Lower lobe of right lung (tissue), 2 donors: ENCODE measurements at places on chromosomes 13 and 19.

GRCh38 chr13:79225487-79226232 lies 180.4 kb downstream of the RBM26 start:
- DNase-seq = no peak

GRCh38 chr13:46489586-46490023 lies 63.4 kb upstream of the LRCH1 start:
- no peak for DNase-seq

GRCh38 chr19:5349041-5349440 lies 8.4 kb upstream of the PTPRS start:
- no peak for DNase-seq

DNA sequence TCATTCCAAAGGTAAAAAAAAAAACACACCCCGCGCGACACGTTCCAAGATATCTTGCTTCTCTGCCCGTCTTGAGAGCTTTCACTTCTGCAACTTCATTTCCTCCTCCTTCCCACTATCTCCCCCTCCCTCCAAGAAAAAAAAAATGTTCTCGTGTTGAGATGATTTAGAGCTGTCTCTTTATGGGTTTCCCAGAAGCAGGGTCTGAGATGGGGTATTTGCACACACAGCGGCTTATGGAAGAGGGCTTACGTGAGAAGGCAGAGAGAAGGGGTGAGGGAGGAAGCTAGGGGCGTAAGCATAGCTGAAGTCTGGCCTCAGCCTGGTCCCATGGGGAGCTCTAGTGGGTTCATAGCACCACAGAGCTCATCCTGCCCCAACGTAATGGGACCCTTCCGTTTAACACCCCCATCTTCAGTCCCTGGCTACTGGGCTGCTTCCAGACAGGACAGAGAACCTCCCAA lies 31.3 kb upstream of the USE1 start:
- DNase-seq = no peak

GRCh38 chr19:3034656-3035541 lies 5.8 kb upstream of the TLE2 start:
- DNase-seq = peak; percentile 60

- DNase-seq = no peak
These were observed 292.1 kb downstream of the DNAJC15 start for GRCh38 chr13:43315522-43315921.

GRCh38 chr19:34881982-34882381 lies 44.7 kb upstream of the ZNF30 start:
- no peak for DNase-seq

DNA sequence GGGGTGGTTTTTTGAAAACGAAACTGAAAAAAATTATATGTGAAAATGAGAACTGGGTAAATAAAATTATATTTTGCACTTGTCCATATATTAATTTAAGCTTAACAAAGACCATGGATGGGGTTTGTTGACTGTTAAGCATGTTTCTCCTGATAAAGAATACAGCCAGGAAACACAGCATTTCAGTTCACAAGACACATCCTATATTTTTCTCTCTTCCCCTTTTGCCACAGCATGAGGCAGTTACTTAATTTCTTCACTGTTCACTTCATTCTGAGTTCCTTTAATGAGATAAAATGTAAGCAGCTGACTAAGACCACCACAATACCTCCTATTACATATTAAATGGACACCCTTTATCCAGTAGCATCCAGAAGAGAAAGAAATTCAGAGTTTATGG lies 64.0 kb downstream of the RXFP2 start:
- no peak for DNase-seq

- no peak for DNase-seq
These were observed 1052.0 kb downstream of the DIAPH3 start for GRCh38 chr13:59111751-59112171.

DNA sequence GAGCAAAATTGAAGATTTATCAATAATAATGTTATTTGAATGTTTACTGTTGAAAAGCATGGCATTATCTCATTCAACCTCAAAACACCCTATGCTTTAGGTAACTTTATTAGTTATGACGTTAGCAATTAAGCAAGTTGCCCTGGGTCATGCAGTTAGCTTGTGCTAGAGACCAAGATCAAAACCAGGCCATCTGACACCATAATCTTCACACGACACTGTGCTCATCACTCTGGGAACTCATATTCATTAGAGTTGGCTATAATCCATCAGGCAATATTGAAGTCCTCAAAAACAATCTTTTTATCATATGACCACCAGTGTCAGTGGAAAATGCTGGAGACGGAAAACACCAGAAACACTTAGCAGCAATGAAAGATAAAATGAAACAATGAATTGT lies 253.5 kb downstream of the PCDH20 start:
- no peak for DNase-seq

- DNase-seq = no peak
These were observed 30.3 kb downstream of the LAMP1 start for GRCh38 chr13:113327391-113327765.

DNA sequence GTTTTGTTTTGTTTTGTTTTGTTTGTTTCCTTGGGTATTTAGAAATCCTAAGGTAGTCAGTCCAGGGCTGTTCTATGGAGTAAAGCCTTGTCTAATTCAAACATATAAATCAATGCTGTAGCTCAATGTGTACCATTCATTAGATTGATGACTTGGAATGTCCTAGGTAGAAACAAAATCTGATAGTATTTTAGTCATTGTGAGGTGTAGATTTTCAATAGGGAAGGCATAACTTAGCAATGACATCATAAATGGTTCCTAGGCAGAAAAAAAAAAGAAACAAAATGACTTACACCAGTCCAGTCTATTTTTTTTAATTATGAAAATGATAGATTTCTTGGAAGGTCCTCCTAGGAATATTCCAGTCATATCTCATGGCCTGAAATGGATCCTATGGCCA lies 189.9 kb downstream of the SPRY2 start:
- no peak for DNase-seq

GRCh38 chr13:26895808-26896466 lies 135.4 kb upstream of the GPR12 start:
- no peak for DNase-seq

GRCh38 chr13:31639443-31640163 lies 99.7 kb upstream of the RXFP2 start:
- no peak for DNase-seq
